Esophagus squamous epithelium (tissue), 5 donors: ENCODE measurements at places on chromosomes 13 and 19. TPM values are rescaled to one million over a fixed set of nuclear protein-coding genes. Genes with fewer than 3 reads are reported as not detected.

Gene KDELR1
- 63.5 TPM for total RNA-seq

- no peak for DNase-seq
Measured at GRCh38 chr19:19109601-19110000, 28.7 kb downstream of the TMEM161A start.

DNA sequence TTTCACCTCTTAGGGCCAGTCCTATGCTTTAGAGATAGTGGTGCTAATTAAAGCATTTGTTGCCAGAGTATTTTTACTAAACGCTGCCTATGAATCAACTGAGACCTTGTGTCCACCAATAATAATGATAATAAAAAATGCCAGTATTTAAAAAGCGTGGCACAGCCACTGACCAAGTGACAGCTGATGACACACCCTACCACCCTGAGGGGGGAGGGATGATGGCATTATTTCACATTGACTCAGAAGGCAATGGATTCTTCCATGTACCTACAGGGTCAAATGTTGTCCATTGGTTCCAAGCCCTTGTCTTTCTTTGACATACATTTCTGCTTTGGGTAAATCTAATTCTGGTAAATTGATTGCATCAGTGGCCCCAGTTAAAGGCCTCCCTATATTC lies 384.4 kb downstream of the DLEU7 start:
- DNase-seq: no peak

DNA sequence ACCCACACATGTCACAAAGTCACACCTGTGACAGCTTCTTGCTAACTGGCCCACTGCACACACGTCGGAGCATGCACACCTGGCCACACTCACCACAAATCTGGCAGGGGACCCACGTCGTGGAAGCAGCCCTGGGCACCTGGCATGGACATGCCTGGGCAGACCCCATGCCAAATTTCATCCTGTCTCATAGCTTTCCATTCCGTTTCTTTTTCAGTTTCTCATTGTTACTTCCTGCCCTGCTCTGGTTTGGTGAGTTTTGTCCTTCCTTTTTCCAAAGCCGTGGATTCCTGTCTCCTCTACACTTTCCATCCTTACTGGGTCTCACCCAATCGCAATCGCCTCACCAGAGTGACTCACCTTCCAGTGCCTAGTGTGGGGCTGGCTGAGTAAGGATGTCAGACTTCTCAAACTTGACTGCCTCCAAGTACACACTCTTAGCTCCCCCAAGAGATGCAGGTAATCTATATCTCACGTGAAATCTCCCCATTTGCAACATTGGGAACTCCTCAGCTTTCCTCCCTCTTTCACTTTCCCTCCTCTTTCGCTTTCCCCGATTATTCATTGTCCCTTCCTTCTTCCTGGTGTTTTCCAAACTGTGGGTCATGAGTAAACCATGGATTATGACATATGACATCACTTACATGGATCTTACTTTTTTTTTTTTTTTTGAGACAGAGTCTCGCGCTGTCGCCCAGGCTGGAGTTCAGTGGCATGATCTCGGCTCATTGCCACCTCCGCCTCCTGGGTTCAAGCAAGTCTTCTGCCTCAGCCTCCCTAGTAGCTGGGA lies 1.6 kb upstream of the BBC3 start:
- no peak for DNase-seq

GRCh38 chr13:36454987-36455386 lies 22.7 kb downstream of the CCNA1 start:
- DNase-seq: no peak

Gene MUC16
- total RNA-seq: 1.4 TPM
